ENCODE measurements at places on chromosomes 1 and 21.
A peak's percentile ranks its signal among the peaks of the same experiment; 100 is the strongest.

DNA sequence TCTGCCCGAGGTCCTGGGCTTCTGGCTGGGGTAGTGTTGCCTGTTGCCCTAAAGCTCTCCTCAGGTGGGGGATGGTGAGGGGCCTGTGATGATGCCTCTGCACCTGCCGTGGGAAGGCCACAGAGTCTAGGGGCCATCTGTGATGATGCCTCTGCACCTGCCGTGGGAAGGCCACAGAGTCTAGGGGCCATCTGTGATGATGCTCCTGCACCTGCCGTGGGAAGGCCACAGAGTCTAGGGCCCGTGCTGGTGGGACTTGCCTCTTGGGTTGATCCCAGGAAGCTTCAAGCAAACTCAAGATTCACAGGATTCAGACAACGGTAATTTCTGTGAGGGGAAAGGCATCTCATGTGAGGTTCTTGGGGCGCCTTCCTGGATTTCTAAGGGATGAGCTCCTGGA lies 17.3 kb downstream of the SPSB1 start:
- no peak for DNase-seq

DNA sequence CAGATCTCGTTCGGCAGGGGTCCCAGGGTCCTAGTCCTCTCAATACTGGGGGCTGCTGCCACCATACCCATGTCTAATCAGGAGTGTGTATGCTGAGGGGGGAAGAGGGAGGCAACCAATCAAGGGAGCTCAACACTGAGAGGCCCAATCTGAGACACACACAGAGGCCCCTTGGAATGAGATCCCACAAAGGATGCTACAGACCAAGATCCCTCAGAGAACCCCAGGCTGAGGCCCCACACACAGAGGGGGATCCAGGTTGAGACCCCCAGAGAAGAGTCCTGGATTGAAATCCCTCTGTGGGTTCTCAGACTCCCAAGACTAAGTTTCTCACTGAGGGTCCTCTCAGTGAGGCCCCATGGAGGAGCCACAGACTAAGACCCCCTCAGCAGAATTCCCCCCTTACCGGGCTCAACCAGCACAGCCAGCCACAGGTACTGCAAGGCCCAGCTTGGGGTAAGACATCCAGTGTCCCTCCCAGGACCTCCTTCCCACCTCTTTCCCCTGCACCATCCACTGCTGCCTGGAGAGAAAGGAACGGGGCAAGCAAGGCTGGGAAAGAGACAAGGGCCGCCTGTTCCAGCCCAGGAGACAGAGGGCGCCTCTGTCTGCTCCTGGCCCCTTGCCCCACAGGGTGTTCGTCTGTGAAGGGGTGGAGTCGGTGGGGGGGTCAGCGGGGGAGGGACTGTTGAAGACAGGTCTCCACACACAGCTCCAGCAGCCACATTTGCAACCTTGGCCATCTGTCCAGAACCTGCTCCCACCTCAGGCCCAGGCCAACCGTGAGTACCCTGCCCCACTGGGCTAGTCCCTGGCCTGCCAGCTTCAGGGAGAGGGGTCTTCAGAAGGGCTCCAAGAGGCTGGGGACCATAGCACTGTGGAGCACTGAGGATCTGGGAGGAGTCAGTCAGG lies at the start of gene S100A1:
S100A1 (plus strand) TSS at position 720 of the 912 bp plus-strand sequence. CDS start 2,088 bp downstream, outside the sequence.
- peak; percentile 86 for DNase-seq

DNA sequence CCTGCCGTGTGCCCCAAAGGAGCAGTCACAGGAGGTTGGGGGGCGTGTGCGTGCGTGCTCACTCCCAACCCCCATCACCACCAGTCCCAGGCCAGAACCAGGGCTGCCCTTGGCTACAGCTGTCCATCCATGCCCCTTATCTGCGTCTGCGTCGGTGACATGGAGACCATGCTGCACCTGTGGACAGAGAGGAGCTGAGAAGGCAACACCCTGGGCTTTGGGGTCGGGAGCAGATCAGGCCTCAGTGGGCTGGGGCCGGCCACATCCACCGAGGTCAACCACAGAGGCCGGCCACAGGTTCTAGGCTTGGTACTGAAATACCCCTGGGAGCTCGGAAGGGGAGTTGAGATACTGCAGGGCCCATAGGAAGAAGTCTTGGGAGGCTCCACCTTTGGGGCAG lies 23.5 kb downstream of the COL6A1 start:
- no peak for DNase-seq

GRCh38 chr1:193539731-193540459 lies 353.5 kb upstream of the B3GALT2 start:
- DNase-seq = no peak

DNA sequence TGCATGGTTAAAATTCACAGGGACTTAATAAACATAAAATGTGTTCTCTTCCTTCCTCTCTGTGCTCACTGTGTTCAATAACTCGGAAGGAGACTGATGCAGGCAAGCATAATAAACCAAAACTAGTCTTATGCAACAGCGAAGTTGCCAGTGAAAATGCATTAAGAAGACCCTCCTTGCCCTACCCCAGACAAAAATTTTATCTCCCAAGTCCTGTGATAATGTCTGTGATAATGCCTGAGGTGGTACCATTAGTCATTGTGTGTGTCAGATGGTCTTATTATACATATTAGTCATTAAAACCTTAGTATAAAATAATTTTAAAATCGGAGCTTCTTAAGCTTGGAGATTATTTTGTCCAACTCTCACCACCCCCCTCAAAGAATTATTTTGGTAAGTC lies 97.8 kb downstream of the NGF start:
- DNase-seq = no peak

- DNase-seq = no peak
Measured at GRCh38 chr1:219159946-219160645, 13.6 kb upstream of the LYPLAL1 start.

DNA sequence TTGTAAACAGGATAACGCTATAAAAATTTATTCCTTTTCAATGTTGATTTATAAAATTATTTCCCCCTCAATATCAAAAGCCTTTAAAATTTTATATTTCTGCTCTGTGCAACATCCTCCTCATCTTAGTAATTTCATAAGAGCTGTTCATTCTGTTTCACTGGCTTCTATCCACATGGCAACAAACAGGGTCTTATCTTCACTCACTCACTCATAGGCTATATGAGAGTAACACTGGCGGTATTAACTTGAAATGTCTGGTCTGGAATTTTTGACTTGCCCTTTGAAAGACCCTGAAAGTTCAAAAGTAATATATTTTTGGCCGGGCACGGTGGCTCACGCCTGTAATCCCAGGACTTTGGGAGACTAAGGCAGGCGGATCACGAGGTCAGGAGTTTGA lies 77.4 kb upstream of the KRTAP11-1 start:
- DNase-seq = no peak

- no peak for DNase-seq
Measured at GRCh38 chr21:31597683-31598082, 61.8 kb upstream of the SOD1 start.

- DNase-seq = no peak
Measured at GRCh38 chr1:203316626-203317093, 11.3 kb downstream of the BTG2 start.

DNA sequence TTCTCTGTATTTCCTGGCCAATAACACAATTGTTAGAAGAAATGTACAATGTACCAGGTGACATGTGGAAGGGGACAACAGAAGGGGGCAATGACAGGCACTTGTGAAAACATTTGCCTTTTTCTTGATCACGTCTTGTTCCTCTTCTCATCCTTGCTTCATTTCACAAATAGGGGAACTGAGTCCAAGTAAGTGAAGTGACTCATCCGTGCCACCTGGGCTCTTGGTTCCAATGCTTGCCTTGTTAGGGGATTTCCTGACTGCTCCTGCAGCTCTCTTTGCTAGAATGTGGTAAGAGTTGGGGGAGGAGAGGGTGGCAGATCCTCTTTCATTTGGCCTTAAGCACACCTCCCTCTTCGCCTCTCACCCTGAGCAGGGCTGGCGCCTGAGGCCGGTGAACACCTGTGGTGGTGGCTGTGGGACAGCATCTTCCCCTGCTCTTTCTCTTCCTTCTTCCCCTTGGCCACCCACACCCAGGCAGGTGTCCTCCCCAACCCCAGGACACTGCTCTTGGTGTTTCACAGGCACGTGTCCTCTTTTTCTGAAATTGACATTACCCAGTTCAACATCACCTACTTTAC lies 2.2 kb upstream of the RHEX start:
- DNase-seq = no peak

GRCh38 chr1:66331658-66332547 lies 202.1 kb upstream of the SGIP1 start:
- DNase-seq = peak; percentile 59

- no peak for DNase-seq
Measured at GRCh38 chr1:3103967-3104677, 35.1 kb downstream of the PRDM16 start.

DNA sequence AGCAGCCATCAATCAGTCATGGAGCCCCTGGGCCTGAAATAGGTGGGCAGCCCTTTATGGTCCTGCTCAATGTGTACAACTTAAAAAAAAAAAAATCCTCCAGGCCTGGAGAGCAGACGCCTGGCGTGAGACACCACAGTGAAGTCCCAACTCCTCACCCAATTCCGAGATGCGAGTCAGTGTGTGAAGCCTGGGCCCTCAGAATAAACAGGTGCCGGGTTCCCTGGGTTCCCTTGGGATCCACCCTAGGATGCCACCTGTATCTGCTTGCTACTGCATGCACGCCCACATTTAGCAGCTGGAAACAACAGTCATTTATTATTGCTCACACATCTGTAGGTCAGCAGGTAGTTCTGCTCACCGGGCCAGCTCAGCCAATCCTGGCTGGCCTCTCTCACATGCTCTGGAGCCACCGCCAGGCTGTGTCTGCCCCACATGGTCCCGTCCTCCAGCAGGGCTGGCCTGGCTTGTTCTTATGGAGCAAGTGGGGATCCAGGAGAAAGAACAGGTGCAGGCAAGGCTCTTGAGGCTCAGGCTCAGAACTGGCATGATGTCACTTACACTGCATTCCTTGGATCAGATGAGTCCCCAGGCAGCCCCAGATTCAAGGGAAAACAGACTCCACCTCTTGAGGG lies 172.7 kb downstream of the NPHP4 start:
- DNase-seq = no peak

DNA sequence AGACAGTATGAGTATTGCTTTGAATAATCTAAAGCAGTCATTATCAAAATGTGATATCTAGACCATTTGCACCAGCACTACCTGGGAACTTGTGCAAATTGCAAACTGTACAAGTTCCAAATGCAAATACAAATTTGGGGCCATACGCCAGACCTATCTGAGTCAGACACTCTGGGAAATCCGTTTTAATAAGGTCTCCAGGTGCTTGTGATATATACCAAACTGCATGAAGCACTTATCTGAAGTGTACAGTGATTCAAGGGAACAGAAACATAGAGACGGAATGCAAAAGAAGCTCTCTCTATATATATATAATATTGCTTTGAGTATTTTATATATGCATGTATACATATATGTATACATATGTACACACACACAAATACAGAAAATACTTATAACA lies 36.2 kb upstream of the ASPM start:
- DNase-seq = no peak

- DNase-seq = no peak
Measured at GRCh38 chr1:243723458-243724043, 126.5 kb downstream of the AKT3 start.

DNA sequence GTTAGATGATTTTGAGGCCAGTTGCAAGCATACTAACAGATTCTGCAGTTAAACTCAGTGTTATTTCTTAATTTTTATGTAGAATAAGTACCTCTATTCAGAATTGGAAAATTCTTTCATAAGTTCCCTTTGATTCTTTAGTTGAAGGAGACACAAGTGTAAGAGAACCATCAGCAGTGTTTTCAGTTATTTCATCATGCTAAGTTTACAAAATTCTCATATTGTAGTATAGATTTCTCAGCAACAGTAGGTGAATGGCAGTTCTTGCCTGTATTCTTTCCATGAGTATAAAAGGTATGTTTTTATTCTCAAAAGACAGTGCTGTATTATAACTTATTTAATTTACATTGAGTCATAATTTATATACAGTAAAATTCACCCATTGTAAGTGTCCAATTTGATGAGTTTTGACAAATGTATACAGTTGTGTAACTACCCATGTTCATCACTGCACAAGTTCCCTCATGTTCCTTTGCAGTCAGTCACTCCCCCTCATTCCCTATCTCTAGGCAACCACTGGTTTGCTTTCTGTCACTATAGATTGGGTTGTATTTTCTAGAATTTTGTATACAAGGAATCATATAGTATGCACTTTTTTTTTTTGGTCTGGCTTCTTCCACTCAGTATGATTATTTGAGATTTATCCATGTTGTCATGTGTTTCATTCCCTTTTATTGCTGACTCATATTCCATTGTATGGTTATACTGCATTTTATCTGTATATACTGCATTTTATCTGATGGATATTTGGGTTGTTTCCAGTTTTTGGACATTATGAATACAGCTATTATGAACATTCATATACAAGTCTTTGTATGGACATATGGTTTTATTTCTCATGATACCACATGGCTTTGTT lies 3.9 kb downstream of the RPS6KC1 start:
- peak; percentile 10 for DNase-seq

- DNase-seq = no peak
Measured at GRCh38 chr1:56912325-56912724, 53.5 kb downstream of the C8B start.

DNA sequence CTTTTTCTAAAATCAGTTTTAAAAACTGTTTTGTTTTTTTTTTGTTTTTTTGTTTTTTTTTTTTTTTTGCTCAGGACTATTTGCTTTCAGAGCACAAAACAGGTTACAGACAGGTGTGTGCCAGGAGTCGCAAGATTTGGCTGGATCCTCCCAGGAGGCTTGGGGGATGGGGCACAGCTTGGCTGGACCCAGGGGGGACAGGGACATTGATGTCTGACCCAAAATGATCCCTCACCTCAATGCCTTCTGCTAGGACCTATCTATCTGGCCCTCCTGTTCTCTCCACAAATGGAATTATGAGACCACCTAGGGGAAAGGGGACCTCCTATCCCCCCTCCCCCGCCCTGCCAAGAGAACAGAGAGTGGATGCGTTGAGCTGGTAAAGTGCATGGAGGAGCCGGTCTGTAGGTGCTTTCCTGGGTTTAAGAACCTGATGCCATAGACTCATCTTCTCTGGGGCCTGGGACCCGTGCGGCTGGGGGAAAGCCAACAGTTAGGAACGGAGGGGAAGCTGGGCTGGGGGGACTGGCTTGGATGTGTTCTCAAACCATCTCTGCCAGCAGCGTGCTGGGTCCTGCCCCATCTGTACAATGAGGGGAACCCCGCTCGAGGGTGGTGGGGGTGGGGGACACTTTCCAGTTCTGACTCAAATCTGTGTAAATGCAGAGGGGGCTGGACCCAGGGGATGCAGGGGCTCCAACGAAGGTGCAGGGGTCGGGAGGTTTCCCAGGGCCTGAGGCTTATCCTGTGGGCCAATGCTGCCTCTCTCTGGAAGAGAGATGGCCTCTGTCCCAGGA lies 28.9 kb downstream of the RUNX3 start:
- DNase-seq = no peak

- no peak for DNase-seq
Measured at GRCh38 chr1:8905582-8906191, 27.2 kb upstream of the ENO1 start.

- no peak for DNase-seq
Measured at GRCh38 chr1:18738126-18738525, 107.5 kb downstream of the PAX7 start.

Data from Ammon's horn (tissue), 1 donor.